ENCODE measurements at places on chromosomes 3 and 15.

DNA sequence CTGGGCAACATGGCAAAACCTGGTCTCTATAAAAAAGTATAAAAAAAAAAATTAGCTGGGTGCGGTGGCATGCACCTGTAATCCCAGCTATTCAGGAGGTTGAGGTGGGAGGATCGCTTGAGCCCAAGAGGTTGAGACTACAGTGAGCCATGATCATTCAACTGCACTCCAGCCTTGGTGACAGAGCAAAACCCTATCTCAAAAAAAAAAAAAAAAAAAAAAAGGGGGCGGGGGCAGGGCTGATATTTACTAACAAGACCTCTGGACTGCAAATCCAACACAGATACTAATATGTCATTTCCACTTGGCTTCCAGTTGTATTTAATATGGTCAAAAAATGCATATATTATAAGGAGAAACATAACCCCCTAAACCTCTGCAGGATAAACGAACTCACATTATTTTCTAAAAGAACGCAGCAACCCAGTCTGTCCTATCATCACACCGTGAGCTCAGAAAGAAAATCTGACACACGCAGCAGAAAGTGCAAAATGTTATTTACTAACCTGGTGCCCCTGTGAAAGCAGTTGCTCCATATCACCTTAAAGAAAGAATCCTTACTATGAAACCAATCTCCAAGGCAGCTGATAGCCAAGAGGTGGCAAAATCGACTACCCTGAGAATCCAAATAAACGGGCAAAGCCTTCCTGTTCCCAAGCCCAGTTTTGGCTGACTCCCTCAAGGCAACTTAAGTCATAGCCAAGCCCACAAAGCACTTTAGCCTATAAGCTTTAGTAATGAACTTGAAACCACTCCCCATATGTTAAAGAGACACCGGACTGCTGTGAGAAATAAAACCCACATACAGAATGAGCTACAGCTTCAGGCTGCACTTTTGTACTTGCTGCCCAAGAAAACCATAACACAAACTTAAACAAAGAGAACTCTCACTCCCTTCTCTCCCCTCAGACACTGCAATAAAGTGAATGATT lies 39.3 kb downstream of the PLD1 start:
- DNase-seq = no peak

DNA sequence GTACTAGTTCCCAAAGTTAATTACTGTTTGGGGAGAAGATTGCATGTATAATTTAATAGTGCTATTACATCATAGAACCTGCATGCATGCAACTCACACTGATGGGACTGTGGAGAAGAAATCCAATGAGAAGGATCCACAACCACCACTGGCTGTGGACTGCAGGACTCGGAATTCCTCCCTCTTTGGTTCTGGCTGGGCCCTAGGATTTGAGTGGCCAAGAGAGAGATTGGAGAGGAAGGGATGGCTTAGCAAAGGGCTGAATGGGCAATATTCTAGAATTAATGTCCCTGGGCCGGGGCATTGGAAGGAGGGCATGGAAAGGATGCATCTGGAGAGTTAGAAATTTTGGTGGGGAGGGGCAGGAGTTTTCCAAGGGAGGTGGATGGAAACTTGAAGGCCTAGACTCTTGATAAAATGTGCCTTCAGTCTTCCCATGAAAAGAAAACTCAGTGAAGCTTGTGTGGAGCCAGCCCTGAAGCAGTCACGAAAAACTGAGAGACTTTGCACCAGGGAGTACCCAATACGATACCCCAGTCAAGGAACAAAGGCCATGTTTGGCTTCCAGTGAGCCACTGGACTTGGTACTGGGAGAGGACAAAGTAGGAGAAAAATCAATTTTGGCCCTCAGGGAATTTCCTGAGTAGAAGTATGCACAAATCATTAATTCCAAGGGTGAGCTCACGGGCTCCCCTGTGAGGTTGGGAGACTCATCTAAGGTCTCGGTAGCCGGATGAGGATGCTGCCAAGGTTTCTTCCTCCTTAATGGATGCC lies 31.4 kb upstream of the TPM1 start:
- DNase-seq = no peak

DNA sequence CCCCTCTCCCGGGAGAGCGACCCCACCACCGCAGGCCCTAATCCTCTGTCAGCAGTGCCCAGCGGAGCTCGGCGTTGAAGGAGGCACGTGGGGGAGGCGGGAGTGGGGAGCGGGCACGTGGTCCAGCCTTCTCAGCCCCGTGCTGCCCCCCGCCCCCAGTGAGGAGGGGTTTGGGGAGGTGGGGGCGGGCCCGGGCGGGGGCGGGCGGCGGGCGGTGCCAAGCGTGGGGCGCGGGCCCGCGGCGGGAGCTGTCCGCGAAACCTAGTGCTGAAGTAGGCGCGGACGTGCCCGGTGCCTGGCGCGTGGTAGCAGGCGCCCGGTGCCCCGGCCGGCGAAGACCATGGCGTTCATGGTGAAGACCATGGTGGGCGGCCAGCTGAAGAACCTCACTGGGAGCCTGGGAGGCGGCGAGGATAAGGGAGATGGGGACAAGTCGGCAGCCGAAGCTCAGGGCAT lies at the start of gene CPLX3:
Gene CPLX3 (plus strand): TSS at position 264 of the 456 bp plus-strand sequence. CDS start 77 bp downstream, at position 341.
- no peak for DNase-seq

GRCh38 chr3:184887574-184887973 lies 75.6 kb downstream of the VPS8 start:
- DNase-seq = no peak

DNA sequence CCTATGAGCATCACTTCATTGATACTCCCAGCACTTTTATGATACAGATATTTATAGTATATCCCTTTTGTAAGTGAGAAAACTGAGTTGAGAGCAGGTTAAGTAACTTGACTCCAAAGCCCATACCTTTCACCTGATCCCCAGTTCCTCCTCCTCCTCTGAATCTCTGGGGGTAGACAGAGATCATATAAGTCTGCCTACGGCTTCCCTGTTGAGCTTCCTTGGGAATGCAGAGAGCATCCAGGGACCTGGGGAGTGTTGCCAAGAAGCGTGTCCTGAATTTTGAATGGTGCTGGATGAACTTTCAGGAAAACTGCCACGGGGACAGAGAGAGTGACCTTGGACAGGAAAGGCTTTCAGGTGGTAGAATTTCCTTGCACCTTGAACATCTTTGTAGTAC lies 268.5 kb downstream of the LRTM1 start:
- DNase-seq = no peak

DNA sequence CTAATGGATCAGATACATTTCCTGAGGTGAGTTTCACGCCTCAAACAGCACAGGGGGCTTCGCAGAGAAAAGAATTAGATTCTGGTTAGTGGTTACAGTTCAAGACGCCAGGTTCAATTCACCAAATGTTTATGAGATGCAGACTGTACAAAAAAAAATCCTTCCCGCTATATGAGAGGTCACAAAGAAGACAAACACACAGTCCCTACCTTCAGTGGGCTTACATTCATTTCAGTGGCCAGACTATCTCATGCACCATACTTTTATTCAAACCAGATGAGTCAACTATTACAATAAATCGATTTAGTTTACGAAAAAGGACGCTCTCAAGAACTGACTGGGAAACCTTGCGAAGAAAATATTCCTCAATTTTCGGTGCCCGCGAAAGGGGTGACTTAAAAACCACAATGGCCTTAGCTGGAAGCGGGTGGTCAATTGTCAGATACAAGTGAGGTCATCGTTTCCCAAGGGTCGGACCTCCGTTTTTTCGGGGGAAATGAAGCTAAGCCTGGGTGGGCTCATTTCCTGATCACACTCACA lies 695 bp downstream of the METTL6 start:
- no peak for DNase-seq

GRCh38 chr3:30607032-30607833 lies 832 bp downstream of the TGFBR2 start:
- peak; percentile 15 for DNase-seq

DNA sequence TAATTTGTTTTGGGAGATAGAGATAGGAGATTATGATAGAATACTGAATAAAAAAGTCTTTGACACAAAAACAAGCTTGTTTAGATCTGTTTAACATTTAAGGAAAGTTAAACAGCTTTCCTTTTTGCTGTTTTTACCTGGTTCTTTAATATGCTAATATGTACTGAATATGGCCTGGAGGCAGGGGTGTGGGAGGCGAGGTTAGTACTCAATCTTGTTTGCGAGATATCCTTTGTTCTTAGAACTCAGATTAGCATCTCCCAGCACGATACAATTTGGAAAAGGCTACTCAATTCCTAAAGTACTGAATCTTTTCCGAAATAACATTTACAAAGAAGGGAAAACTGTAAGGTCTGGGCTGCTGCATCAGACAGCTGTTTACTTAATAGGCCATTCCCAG lies 40.8 kb upstream of the ST3GAL6 start:
- no peak for DNase-seq

DNA sequence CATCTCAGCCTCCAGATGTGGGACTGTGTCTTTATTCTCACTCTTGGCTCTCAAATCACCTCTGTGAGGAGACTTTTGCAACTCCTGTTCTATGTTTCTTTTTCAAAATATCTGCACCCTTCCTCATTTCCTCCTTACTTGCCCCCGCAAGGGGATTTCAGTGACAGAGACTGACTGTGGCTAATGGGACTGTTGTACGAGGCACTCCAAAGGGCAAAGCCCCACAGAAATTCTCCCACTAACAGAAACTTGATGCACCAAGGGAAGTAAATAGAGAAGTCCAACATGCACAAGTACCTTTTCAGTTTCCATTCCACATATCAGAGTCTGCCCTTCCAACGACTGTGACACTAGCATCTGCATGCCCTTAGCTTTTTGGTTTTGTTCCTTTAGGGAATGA lies 69.7 kb downstream of the LRRK1 start:
- DNase-seq = no peak

GRCh38 chr3:25306705-25307104 lies 121.4 kb upstream of the RARB start:
- DNase-seq = no peak

- no peak for DNase-seq
Observed at GRCh38 chr3:149502438-149502837, 27.9 kb downstream of the TM4SF4 start.

DNA sequence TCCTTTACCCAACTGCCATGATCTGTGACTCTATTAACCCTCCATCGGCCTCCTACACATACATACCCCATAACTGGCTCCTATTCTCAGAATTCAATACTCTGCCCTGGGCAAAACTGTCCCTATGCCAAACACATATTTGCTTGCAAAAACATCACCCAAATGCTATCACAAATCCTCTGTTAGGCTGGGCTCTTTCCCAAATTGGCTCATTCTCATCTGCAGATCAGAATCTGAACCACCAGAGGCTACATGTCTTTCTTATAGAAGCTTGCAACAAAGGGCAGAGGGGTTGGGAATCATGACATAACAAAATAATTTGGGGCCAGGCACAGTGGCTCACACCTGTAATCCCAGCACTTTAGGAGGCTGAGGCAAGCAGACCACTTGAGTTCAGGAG lies 45.4 kb upstream of the GOLM2 start:
- DNase-seq = no peak

DNA sequence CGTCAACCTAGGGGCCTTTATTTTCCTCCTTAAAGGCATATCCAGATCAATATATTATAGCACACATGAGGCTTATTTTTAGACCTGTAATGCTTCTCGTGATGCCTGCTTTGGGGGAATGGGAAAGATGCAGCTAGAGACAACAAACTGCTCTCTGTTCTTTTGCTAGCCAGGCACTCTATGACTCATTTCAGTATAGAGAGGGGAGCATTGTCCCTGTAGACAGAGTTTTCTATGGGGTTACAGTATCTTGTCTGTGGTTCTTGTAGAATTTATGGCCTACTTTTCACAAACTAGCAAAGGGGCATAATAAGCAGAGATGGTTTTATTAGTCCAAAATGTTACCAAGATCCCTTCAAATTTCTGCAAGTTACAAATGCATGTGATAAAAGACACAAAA lies 305.6 kb downstream of the LSAMP start:
- DNase-seq = no peak

GRCh38 chr15:71088155-71088554 lies 27.1 kb upstream of the THSD4 start:
- DNase-seq = no peak

- no peak for DNase-seq
Observed at GRCh38 chr3:141426404-141427034, 58.2 kb downstream of the ZBTB38 start.

DNA sequence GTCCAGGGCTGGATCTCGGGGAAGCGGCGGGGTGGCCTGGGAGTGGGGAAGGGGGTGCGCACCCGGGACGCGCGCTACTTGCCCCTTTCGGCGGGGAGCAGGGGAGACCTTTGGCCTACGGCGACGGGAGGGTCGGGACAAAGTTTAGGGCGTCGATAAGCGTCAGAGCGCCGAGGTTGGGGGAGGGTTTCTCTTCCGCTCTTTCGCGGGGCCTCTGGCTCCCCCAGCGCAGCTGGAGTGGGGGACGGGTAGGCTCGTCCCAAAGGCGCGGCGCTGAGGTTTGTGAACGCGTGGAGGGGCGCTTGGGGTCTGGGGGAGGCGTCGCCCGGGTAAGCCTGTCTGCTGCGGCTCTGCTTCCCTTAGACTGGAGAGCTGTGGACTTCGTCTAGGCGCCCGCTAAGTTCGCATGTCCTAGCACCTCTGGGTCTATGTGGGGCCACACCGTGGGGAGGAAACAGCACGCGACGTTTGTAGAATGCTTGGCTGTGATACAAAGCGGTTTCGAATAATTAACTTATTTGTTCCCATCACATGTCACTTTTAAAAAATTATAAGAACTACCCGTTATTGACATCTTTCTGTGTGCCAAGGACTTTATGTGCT lies 527 bp downstream of the B2M start:
- no peak for DNase-seq

DNA sequence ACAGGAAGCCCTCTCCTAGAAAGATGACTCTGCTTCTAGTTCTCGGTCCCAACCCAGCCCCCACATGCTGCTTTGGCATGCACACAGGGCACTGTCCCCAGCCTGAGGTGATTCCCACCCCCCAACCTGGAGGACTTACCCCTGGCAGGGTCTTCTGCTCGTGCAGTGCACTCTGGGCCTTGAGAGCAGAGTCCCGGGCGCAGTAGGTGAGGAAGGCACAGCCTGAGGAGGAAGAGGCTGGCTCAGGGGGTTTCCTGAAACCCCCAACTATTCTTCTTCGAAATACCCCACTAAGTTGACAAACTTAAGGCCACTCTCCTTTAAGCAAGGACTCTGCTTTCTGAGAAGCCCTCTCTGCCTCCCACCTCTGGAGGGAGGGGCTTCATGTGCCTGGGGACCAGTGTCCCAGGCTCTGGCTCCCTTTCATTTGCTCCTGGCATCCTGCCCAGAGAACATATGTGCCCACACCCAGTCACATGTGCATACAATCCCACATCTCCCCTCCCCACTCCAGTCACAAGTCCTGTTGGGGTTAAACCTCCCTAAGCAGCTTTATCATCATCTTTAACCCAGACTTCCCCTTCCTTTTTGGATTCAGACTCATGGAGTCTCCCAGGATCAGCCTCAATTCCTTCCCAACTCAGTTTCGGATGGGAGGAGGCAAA lies 4.1 kb downstream of the CELF6 start:
- DNase-seq = no peak

DNA sequence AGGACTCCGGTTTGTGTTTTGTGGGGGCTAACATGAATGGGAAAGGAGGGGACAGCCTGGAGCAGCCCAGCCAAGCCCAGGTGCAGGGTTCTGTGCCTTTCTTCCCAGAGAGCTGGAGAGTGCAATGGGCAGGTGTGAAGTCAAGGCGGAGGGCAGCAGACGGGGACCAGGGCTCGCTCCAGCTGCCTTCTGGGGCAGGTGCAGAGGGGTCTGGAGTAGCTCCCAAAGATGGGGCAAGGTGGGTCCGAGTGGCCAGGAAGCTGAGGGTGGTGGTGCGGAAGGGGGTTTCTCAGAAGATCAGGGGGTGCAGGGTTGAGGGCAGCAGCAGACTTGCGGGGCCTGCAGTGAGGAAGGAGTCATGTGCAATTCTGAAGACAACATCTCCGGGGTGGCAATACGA lies 158.9 kb downstream of the NSMCE3 start:
- no peak for DNase-seq

Data from 8988T (cell line).